Upper lobe of right lung (tissue), 1 donor: ENCODE measurements at places on chromosomes 7 and 10. TPM values are rescaled to one million over a fixed set of nuclear protein-coding genes. Genes with fewer than 3 reads are reported as not detected.

- DNase-seq, result no peak
- H3K27ac ChIP-seq, result peak overlapping the region; percentile 87
- peak overlapping the region; percentile 61 for H3K4me3 ChIP-seq
- H3K4me1 ChIP-seq, result peaks cover 8% of the 10 kb centered on the region
- peaks cover 13% of the 10 kb centered on the region for H3K36me3 ChIP-seq
- no peaks in the 10 kb centered on the region for H3K27me3 ChIP-seq
Observed at GRCh38 chr7:150736864-150737263, 354 bp upstream of the GIMAP5 start.

DNA sequence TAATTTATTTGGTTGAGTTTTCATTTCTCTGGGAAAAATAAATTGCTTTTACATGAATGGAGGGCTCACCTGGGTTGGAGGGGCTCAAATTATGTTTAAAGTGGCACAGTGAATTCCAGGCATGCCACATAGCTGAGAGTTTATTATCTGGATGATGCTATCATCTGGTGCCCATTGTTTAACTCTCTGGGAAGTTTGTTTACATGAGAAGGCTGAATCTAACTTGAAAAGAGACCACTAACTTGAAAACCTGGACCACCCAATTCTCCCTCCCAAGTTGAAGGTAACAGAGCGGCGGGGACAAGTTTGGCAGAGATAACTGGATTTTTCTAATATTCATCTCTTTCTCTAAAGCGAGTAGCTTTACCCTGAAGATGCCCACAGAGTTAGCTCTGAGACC lies 321.5 kb upstream of the GHITM start:
- no peaks in the 10 kb centered on the region for H3K36me3 ChIP-seq
- no peak overlapping the region for H3K4me3 ChIP-seq
- H3K4me1 ChIP-seq, result no peaks in the 10 kb centered on the region

- no peak overlapping the region for H3K4me3 ChIP-seq
- no peaks in the 10 kb centered on the region for H3K27me3 ChIP-seq
- H3K4me1 ChIP-seq, result no peaks in the 10 kb centered on the region
- no peak for DNase-seq
- no peak overlapping the region for H3K27ac ChIP-seq
Observed at GRCh38 chr7:49821181-49821580, 47.7 kb downstream of the VWC2 start.

DNA sequence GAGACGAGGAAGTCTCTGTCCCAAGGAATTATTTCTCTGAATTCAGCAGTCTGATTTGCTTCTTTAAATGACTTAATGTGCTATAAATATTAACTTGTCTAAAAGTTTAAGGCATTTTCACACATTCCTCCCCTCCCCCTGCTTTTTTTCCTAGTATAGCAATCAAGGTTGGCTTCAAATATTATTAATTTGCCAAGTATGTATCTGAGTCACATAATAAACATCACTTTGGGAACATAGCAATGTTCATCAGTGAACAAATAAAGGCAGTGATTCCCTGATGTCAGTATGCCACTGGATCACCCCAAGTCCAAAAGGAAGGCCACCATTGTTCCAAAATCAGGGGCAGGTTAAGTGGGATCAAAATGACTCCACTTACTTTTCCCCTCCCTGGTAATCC lies 40.5 kb downstream of the PDE6C start:
- H3K27ac ChIP-seq, result no peak overlapping the region
- H3K36me3 ChIP-seq, result no peaks in the 10 kb centered on the region
- no peak for DNase-seq
- H3K27me3 ChIP-seq, result no peaks in the 10 kb centered on the region

GRCh38 chr7:139883814-139884213 lies 54.8 kb downstream of the TBXAS1 start:
- DNase-seq, result no peak
- no peak overlapping the region for H3K4me3 ChIP-seq
- H3K27me3 ChIP-seq, result no peaks in the 10 kb centered on the region
- H3K36me3 ChIP-seq, result no peaks in the 10 kb centered on the region
- H3K27ac ChIP-seq, result no peak overlapping the region

DNA sequence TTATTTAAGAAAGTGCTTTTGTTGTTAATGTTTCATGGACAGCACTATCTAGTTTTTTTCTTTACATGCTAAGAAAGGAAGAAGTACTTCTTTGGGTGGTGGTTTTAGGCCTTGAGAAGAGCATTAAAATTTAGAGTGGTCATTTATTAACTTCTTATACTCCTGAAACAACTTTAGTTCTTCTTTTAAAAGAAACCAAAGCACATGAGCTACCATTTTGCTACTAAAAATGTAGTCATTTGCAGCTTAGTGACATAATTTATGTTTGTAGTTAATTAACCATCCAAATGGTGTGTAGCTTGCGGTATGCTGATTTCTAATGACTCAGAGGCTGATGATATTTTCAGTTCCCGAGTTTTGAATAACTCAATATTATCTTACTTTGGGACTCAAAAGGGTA lies 207.5 kb downstream of the BBS9 start:
- H3K36me3 ChIP-seq, result no peaks in the 10 kb centered on the region
- no peak overlapping the region for H3K27ac ChIP-seq
- no peaks in the 10 kb centered on the region for H3K27me3 ChIP-seq
- H3K4me3 ChIP-seq, result no peak overlapping the region

- H3K27me3 ChIP-seq, result no peaks in the 10 kb centered on the region
- no peaks in the 10 kb centered on the region for H3K4me1 ChIP-seq
- no peaks in the 10 kb centered on the region for H3K36me3 ChIP-seq
Observed at GRCh38 chr10:2641028-2641427, 426.3 kb upstream of the PFKP start.

- H3K27ac ChIP-seq, result no peak overlapping the region
- DNase-seq, result no peak
- H3K27me3 ChIP-seq, result peaks cover 25% of the 10 kb centered on the region
- peak overlapping the region; percentile 46 for H3K4me3 ChIP-seq
- H3K36me3 ChIP-seq, result no peaks in the 10 kb centered on the region
- H3K4me1 ChIP-seq, result peaks cover 10% of the 10 kb centered on the region
Observed at GRCh38 chr10:48523212-48523819, 81.6 kb downstream of the ARHGAP22 start.

- no peak overlapping the region for H3K27ac ChIP-seq
- peaks cover 70% of the 10 kb centered on the region for H3K27me3 ChIP-seq
- no peak for DNase-seq
Observed at GRCh38 chr10:133327651-133328357, 8.9 kb downstream of the CALY start.

- no peak overlapping the region for H3K4me3 ChIP-seq
- no peaks in the 10 kb centered on the region for H3K27me3 ChIP-seq
- H3K27ac ChIP-seq, result no peak overlapping the region
- no peaks in the 10 kb centered on the region for H3K4me1 ChIP-seq
- no peaks in the 10 kb centered on the region for H3K36me3 ChIP-seq
Observed at GRCh38 chr10:118986815-118987790, 42.4 kb upstream of the NANOS1 start.

GRCh38 chr10:77004917-77005564 lies 632.6 kb downstream of the KCNMA1 start:
- no peaks in the 10 kb centered on the region for H3K36me3 ChIP-seq
- H3K27me3 ChIP-seq, result no peaks in the 10 kb centered on the region
- no peaks in the 10 kb centered on the region for H3K4me1 ChIP-seq
- no peak overlapping the region for H3K27ac ChIP-seq

DNA sequence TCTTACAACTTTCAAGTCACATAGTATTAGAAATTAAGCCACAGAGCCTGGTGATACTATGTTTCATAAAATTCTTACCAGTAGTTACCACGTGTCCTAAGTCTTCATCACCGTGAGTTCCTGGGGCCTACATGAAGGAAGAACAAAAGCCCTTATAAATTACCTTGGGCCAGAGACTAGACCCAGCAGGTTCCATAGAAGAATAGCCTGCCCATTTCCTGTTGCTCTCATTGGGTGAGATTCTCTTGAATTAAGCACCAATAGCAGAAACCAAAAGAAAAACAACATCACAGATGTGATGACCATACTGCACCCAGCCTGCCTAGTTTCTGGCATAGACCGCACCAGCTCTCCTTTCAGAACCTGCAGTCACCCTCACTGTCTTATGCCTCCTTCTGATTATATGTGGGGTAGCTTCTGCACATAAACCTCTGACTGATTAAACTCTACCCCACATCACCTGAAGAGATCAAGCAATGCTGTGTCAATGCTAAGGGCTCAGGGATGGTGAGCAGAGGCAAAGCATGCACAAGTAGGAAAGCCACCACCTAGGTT lies 18.0 kb upstream of the SEM1 start:
- no peak for DNase-seq
- no peaks in the 10 kb centered on the region for H3K27me3 ChIP-seq
- no peak overlapping the region for H3K27ac ChIP-seq
- H3K4me3 ChIP-seq, result no peak overlapping the region
- H3K4me1 ChIP-seq, result no peaks in the 10 kb centered on the region

- H3K36me3 ChIP-seq, result peaks cover 59% of the 10 kb centered on the region
- peaks cover 8% of the 10 kb centered on the region for H3K4me1 ChIP-seq
- no peak overlapping the region for H3K4me3 ChIP-seq
- peak overlapping the region; percentile 66 for H3K27ac ChIP-seq
- peak; percentile 85 for DNase-seq
Observed at GRCh38 chr7:75957021-75957736, 37.2 kb downstream of the TMEM120A start.

- peaks cover 4% of the 10 kb centered on the region for H3K4me1 ChIP-seq
- no peaks in the 10 kb centered on the region for H3K27me3 ChIP-seq
- H3K4me3 ChIP-seq, result no peak overlapping the region
- DNase-seq, result no peak
Observed at GRCh38 chr10:73803680-73804286, 7.6 kb downstream of the NDST2 start.

DNA sequence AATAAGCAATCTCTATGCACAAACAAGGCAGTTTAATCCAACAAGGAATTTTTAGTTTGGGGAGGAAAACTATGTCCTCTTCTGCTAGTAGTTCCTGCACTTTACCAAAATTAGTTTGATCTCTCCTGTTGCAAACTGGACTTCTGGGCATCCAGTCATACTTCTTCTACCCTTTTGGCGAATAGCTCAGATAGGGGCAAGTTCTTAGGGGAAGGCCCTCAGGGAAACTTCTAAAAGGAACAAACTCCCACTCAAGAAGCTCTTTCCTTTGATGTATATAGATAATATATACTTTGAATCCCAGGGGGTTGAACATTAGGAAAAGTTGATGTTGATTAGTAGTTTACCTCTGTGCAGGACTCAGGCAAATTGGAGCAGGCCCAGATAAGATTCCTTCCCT lies 21.5 kb upstream of the PPP1R17 start:
- DNase-seq, result no peak
- no peak overlapping the region for H3K27ac ChIP-seq
- no peaks in the 10 kb centered on the region for H3K27me3 ChIP-seq
- no peak overlapping the region for H3K4me3 ChIP-seq

GRCh38 chr7:148276314-148277041 lies 314.1 kb upstream of the C7orf33 start:
- H3K4me1 ChIP-seq, result no peaks in the 10 kb centered on the region
- DNase-seq, result no peak
- H3K27ac ChIP-seq, result no peak overlapping the region
- H3K27me3 ChIP-seq, result peaks cover 7% of the 10 kb centered on the region
- H3K36me3 ChIP-seq, result no peaks in the 10 kb centered on the region

DNA sequence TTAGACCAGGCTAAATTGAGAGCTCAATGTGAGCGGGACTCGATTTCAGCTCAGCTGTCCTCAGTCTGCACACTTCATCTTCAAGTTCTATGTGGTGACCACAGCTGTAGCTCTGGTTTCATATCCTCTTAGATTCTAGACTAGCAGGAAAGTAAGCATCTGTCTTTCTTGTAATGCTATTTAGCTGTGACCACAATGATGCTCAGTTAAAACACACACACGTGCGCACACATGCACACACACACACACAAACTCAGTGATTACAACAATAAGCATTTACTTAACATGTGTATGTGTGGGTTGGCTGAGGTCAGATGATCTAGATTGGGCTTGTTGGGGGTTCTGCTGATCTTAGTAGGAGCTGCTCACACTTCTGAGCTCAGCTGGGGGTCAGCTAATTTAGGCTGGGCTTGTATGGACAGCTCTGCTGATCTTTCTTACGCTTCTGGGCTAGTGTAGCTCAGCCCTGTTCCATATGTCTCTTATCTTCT lies 82.5 kb downstream of the ZNF365 start:
- no peak overlapping the region for H3K4me3 ChIP-seq
- H3K36me3 ChIP-seq, result no peaks in the 10 kb centered on the region
- DNase-seq, result no peak
- no peak overlapping the region for H3K27ac ChIP-seq

DNA sequence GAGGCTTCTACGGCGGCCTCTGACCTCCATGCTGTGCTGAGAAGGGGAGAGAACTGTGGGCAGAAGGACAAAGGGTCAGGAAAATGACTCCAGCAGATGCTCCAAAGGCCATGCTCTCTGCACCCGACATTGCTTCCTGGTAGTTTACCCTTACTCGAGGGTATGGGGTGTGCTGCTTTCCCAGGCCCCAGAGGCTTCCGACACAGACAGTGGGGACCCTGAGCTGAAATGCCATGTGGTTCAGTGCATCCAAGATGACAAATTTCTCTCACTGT lies 130.9 kb downstream of the PTPN20 start:
- H3K4me1 ChIP-seq, result no peaks in the 10 kb centered on the region
- DNase-seq, result no peak
- no peaks in the 10 kb centered on the region for H3K36me3 ChIP-seq
- no peak overlapping the region for H3K4me3 ChIP-seq

Gene SDK1
- total RNA-seq, result 10.4 TPM

Gene SFXN3
- 49.2 TPM for total RNA-seq

Gene TMEM270
- total RNA-seq, result not detected
